NK-92 treated with Interleukin-12 subunit alpha and Interleukin-12 subunit beta, amount 100 ng/mL, for 24 hours (cell line): ENCODE measurements at places on chromosomes 2 and 18.

DNA sequence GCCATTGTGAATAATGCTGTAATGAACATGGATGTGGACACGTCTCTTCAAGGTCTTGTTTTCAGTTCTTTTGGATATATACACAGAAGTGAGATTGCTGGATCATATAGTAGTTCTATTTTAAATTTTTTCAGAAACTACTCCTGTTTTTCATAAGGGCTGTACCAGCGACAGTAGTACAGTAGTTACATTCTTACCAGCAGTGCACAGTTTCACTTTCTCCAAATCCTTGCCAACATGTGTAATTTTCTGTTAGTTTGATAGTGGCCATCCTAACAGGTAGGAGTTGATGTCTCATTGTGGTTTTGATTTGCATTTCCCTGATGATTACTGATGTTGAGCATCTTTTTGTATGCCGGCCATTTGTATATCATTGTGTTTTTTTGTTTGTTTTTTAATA is 81.7 kb downstream of the EPC2 start:
- no peak for DNase-seq

- peak; percentile 14 for DNase-seq
Observed at GRCh38 chr2:120675460-120676130, 60.1 kb upstream of the GLI2 start.

DNA sequence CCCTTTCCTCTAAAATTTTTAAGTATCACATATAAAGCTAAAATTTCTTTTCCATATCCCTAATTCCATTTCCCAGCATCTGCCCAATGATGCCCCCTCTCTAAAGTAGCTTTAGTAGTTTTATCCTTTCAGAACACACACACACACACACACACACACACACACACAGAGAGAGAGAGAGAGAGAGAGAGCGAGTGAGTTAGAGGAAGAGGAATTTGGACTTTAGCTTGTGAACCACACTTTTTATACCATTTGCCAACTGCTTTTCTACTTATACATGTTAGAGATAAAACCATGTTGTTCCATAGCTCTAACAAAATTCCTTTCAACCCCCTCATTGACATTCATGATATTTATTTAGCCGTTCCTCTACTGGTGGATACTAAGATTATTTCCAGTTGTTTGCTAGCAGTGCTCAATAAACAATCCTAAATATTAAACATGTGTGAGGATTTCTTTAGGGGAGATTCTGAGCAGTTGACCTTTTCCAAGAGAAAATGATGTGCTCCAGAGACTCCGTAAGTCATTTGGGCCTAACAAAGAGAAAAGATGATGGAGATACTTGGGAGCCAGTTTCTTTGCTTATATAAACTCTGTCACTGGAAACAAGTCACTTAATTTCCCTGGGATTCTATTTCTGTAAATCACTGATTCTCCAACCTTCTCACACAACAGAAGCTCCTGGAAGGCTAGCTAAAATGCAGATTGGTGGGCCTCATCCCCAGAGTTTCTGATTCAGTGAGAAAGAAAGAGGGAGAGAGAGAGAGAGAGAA is 229.7 kb upstream of the SP5 start:
- no peak for DNase-seq

DNA sequence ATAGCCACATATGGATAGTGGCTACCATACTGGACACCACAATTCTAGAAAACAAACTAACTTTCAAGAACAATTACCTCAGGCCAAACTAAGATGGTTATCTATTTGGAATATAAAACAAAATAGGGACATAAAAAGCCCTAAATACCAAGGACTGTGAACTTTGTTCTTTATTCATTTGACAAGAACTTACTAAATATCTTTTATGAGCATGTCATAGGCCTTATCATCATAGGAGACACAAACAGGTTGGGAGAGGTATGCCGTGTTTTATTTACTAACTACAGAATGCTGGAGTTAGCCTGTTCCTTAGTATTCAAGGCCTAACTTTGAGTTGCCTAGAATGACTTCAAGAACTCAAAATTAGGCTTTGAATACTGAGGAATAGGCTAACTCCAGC is 32.1 kb downstream of the CCDC93 start:
- DNase-seq = no peak

- no peak for DNase-seq
Observed at GRCh38 chr2:136031711-136032110, 46.3 kb upstream of the DARS1 start.

DNA sequence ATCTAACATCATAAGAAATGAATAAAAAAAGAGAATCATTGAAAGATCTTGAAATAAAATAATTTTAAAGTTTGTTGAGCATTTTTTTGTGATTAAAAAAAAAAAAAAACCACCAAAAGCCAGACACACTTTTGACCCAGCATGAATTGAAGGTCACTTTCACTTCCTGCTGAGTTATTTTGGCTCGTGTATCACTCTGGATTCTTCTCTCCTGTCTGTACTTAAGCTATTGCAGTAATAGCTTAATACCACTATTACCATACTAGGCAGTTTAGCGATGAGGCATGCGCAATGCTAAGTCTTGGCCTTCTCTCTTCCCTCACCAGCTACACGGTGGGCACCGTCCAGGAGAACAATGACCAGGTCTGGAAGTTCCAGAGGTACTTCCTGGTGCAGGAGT is 54.5 kb upstream of the SPP2 start:
- no peak for DNase-seq

GRCh38 chr2:185745864-185746859 is 7.6 kb downstream of the FSIP2 start:
- DNase-seq = no peak

DNA sequence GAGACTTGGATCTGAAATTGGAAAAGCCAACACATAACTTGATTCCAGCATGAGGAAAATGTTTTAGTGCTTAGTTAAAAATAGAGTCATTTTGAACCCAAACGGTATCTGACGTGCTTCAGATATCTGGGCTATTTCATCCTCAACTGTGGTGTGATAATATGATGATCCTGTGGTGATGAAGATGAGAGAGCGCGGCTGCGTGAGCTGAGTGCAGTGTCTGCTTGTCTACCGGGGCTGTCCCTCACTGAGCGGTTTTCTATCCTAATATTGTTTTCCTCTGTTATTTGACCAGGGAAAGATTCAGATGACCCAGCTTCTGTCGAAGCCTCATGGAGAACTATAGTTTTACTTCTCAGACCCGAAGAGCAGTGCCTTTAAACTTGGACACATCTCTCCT is 5.8 kb downstream of the TWIST2 start:
- no peak for DNase-seq
